Left ventricle myocardium inferior (tissue), 1 donor: ENCODE measurements at places on chromosomes 13 and 19. TPM values are rescaled to one million over a fixed set of nuclear protein-coding genes. Genes with fewer than 3 reads are reported as not detected.

- DNase-seq: no peak
Observed at GRCh38 chr19:543910-544608, at the start of gene GZMM. Gene GZMM, plus strand, starts transcription at chr19:544053. Its CDS starts 19 bp downstream, at chr19:544072.

- no peak for DNase-seq
Observed at GRCh38 chr19:57946316-57946715, 1.2 kb downstream of the ZNF256 start.

Gene ATXN8OS
- not detected for total RNA-seq

Gene IQCN
- total RNA-seq: 0.49 TPM

- DNase-seq: no peak
Observed at GRCh38 chr13:30572859-30573275, 44.9 kb upstream of the USPL1 start.

DNA sequence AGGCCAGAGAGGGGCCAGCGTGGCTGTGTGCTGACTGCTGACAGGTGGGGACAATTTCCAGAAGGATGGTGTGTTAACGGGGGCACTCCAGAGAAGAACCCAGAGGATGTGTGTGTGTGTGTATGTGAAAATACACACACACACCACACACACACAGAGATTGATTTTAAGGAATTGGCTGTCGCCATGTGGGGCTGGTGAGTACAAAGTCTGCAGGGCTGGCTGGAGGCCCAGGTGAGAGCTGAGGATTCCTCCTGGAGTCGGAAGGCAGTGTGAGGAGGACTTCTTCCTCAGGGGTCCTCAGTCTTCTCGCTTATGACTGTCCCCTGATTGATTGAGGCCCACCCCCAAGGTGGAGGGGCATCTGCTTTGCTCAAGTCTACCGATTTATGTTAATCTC lies 7.6 kb upstream of the GJB6 start:
- DNase-seq: no peak

Gene APOC4
- not detected for total RNA-seq

GRCh38 chr13:49810567-49811526 lies 18.4 kb upstream of the KPNA3 start:
- no peak for DNase-seq

Gene CEACAM3
- not detected for total RNA-seq

Gene LIN37
- 6.2 TPM for total RNA-seq

Gene SYNGR4
- not detected for total RNA-seq

- DNase-seq: no peak
Observed at GRCh38 chr13:88429862-88430261, 758.7 kb downstream of the SLITRK5 start.

- DNase-seq: peak; percentile 89
Observed at GRCh38 chr13:50529154-50529882, 314.2 kb downstream of the DLEU7 start.

DNA sequence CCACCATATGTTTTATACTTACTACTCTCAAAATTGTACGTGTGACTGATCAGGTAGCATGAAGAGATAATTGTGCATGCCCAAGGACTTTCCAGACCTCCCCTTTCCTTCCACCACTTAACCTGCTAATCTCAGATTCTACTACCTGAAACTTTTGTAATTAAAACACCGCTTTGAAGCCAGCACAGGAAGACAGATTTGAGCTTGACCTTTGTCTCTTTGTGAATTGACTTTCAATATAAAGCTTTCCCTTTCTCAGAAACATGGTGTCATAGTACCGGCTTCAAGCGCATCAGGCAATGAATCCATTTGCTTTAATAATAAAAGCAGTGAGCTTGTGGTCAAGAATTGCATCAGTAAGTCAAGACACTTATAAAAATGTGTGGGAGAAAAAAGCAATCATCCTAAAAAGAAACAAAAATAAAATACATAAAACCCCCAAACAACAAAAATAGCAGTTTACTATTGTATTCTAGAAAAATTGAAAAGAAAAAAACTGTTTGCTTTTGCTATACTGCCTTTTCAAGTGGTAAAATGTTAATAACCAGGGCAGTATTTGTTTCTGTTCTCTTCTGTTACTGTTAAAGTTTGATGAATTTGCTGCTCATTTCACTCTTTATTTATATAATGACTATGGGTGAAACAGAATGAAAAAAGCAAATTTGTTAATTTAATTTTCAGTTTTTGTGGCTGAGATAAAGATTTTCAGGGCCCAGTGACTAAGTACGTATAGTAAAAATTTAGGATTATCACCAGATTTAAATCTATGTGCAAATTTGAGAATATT lies 2075.3 kb downstream of the PCDH9 start:
- no peak for DNase-seq

- no peak for DNase-seq
Observed at GRCh38 chr13:42699912-42700311, 81.5 kb upstream of the FAM216B start.

DNA sequence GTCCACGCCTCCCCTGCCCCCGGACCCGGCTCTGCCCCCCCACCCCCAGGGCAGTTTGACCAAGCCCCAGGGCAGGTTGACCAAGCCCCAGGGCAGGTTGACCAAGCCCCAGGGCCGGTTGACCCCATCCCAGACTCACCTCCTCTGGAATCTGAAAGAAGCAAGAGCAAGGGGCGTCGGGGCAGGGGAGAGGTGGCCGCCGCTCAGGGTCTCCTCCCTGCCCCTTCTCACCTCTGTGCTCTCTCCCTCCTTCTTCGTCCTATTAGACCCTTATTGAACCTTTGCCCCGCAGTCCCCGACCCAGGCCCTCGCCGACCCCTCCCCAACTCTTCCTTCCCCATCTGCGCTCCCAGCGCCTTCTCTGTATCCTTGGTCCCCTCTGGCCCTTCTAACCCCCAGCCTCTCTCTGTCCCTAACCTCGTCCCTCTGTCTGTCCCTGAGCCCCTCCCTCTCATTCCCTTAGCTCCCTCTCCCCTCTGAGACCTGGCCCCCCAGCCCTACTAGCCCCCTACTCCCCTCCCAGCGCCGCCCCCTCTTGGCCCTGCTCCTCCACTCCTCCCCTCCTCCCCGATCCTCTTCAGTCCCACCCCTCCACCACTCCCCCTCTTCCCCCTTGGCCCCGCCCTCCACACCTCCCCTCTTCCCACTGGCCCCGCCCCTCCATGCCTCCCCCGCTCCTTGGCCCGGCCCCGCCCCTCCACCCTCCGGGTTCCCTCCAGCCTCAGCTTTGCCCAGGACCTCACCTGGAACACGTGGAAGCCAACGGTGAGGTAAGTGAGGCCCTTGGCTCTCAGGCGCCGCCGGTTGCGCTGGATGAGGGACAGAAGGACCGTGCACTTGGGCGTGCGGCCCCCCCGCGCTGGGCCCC lies 7.6 kb downstream of the CAPN12 start:
- no peak for DNase-seq

GRCh38 chr19:18493440-18494266 lies 28.2 kb downstream of the ELL start:
- no peak for DNase-seq

DNA sequence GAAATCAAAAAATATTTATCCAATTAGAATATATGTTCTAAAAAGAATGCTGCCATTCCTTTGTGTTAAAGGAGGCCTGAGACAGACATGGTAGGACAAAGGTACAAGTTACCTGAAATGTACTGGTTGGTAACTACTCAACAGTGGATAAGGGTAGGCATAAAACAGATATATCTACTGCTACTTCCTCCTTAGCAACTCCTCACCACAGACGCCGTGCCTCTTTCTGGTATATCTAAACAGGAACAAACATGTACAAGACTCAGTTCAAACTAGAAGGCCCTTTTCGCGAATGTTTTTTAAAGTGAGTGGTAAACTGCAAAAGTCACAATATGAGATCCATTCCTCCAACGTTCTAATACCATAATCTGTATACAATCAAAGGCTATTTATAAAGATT lies 86.9 kb downstream of the TBC1D4 start:
- no peak for DNase-seq

- DNase-seq: no peak
Observed at GRCh38 chr19:8697671-8698432, 743 bp downstream of the ACTL9 start.

Gene IGLON5
- total RNA-seq: not detected

Gene TGDS
- total RNA-seq: 3.7 TPM

DNA sequence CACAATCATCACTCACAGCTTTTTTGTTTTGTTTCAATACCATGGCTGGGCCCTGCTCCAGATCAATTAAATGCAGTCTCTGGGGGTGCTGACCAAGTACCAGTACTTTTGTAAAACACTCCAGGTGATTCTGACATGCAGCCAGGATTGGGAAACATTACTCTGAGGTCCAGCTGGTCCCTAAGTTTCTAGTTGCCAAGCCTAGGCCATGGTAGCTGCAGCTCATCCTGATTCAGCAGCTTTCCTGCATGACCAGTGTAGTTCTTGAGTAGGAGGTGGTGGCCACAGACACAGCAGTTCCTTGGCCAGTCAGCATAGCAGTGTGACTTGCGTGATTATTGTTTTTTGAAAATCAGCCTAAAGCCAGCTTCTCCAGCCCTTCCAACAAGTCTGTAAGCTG lies 859.1 kb downstream of the DIAPH3 start:
- no peak for DNase-seq

GRCh38 chr19:18648973-18649315 lies 12.1 kb downstream of the KLHL26 start:
- DNase-seq: no peak

Gene NEK3
- total RNA-seq: 4.3 TPM

Gene TNFSF9
- total RNA-seq: 0.38 TPM

- no peak for DNase-seq
Observed at GRCh38 chr13:74289861-74290773, 155.9 kb upstream of the KLF12 start.

- DNase-seq: no peak
Observed at GRCh38 chr13:24249624-24250023, 59.8 kb upstream of the C1QTNF9 start.

DNA sequence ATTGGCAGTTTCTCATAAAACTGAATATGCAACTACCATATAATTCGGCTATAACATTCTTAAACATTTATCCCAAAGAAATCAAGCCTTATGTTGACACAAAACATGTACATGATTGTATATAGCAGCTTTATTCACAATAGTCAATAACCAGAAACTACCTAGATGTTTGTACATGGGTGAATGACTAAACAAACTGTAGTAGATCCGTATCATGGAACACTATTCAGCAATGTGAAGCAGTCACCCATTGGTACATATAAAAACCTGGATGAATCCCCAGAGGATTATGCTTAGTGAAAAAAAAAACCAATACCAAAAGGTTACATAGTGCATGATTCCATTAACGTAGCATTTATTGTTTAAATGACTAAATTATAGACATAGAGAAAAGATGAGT lies 471.7 kb upstream of the KLHL1 start:
- no peak for DNase-seq

DNA sequence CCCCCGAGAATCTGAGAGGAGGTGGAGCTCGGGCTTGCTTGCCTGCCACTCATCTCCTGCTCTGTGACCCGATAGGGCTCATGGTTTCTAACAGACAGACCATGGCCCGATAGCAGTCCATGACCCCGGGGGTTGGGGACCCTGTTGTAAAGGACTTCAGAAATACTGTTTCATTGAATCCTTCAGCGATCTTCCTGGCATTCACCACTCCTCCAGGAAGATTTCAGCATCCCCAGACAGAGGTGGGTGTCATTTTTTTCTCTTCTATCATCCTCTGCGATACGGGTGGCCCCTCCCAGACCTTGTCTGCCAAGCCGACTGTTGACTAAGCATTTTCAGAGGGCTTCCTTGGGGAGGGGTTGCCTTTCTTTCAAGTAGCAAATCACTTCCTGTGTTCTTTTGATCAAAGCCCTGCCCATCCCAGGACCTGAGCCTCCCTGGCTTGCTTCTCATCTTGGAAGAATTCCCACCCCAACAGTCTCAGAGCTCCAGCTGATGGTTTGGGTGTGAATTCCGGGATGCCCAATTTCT lies 1.7 kb downstream of the MYO1F start:
- no peak for DNase-seq

Gene ARMC6
- 15.0 TPM for total RNA-seq

- DNase-seq: peak; percentile 26
Observed at GRCh38 chr13:50419896-50420295, 404.7 kb downstream of the KCNRG start.

GRCh38 chr13:29746148-29746677 lies 104.2 kb downstream of the UBL3 start:
- DNase-seq: no peak

GRCh38 chr13:31947105-31947504 lies 84.5 kb upstream of the FRY start:
- DNase-seq: no peak

GRCh38 chr13:91155512-91156114 lies 191.9 kb upstream of the MIR17HG start:
- no peak for DNase-seq

DNA sequence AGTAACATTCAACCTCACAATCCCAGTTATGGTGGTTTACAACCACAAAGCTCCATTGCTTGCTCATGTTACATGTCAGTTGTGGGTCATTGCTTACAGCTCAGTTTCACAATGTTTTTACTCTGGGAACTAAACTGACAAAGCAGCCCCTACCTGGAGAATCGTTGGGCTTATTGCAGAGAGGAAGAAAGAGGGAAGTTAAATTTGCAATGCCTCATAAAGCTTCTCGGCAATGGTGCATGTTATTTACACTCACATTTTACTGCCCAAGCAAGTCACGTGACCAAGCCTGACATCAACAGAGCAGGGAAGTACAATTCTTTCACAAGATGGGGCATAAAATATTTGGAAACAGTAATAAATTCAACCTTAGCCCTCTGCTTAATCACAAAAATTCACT lies 441.6 kb downstream of the TDRD3 start:
- DNase-seq: no peak

DNA sequence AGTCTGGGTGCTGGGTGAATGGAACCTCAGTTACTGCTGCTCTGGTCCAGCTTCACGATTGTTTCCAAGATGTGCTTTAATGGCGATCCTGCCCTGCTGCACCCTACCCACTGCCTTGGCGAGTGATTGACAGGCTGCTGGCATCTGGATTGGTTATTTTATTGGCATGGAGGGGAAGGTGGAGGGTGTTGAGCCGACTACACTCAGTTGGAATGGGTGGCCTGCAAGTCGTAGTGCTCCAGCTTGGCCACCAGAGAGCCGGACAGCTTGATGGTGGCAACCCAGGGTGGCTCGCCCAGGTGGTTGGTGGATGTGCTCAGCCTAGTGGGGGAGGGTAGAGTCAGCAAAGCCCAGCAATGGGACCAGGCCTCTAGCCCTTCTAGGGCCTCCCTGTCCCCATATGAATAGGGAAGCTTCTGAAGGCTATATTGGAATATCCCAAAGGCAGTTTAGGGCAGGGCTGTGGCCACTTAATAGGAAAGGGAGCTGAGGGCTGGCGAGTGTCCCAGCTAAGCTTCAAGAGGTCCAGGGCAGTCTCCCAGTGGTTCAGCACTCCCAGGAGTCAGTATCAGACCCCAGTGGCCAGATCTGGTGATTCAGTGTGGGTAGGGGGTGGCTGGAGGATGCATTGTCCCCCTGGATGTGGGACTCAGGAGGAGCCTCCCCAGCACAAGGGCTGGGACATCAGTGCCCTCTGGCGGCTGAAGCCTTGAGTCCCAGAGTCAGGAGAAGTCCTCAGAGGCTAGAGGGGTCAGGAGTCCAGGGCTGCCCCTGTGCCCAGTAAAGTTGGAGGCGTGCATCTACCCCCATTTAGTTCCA lies 3.4 kb downstream of the GGN start:
- DNase-seq: no peak

GRCh38 chr19:39514840-39515550 lies at the start of gene SELENOV:
Gene SELENOV, plus strand, starts transcription at chr19:39515139. Its CDS starts 74 bp downstream, at chr19:39515213.
- no peak for DNase-seq

Gene LRRC63
- not detected for total RNA-seq

- peak; percentile 61 for DNase-seq
Observed at GRCh38 chr19:41872775-41873647, 4.1 kb upstream of the CD79A start.

GRCh38 chr13:40148742-40149141 lies 493.3 kb downstream of the COG6 start:
- no peak for DNase-seq

Gene ANKRD24
- 0.22 TPM for total RNA-seq

- no peak for DNase-seq
Observed at GRCh38 chr13:68998056-68998455, 1109.6 kb upstream of the ATXN8OS start.

Gene MUC16
- not detected for total RNA-seq
